GM18507 (cell line): ENCODE measurements at places on chromosomes 11 and 22.
A peak's percentile ranks its signal among the peaks of the same experiment; 100 is the strongest.

- no peak for DNase-seq
These were observed 1.1 kb upstream of the CD248 start for GRCh38 chr11:66317723-66318599.

DNA sequence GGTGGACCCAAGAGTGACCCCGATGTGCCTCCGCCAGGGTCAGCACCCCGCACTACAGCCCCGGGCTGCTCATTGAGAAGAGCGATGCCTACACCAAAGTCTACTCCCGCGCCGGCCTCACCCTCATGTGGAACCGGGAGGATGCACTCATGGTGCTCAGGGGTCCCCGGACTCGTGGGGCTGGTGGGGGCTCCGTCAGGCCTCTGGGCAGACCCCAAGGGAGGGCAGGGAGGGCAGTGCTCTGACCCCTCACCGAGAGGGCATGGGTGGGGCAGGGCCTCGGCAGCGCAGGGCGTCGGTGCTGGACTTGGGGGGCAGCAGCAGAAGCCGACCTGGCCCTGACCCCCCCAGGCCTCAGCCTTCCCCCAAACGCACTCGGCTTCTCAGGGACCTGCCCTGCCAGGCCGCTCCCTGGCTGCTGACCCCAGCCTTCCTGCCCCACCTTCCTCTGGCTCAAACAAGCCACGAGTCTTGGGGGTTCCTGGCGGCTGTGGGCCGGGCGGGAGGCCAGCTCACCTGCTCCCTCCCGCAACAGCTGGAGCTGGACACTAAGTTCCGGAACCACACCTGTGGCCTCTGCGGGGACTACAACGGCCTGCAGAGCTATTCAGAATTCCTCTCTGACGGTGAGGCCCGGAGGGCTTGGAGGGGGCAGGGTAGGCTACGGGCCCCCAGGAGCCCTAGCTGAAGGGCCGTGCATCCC is 2.9 kb downstream of the MUC2 start:
- DNase-seq: no peak

- no peak for DNase-seq
These were observed 302.1 kb upstream of the B3GAT1 start for GRCh38 chr11:134714021-134714656.

GRCh38 chr11:101844608-101845007 is 70.2 kb upstream of the CEP126 start:
- no peak for DNase-seq

GRCh38 chr11:96254854-96255253 is 88.1 kb downstream of the MAML2 start:
- DNase-seq: no peak

DNA sequence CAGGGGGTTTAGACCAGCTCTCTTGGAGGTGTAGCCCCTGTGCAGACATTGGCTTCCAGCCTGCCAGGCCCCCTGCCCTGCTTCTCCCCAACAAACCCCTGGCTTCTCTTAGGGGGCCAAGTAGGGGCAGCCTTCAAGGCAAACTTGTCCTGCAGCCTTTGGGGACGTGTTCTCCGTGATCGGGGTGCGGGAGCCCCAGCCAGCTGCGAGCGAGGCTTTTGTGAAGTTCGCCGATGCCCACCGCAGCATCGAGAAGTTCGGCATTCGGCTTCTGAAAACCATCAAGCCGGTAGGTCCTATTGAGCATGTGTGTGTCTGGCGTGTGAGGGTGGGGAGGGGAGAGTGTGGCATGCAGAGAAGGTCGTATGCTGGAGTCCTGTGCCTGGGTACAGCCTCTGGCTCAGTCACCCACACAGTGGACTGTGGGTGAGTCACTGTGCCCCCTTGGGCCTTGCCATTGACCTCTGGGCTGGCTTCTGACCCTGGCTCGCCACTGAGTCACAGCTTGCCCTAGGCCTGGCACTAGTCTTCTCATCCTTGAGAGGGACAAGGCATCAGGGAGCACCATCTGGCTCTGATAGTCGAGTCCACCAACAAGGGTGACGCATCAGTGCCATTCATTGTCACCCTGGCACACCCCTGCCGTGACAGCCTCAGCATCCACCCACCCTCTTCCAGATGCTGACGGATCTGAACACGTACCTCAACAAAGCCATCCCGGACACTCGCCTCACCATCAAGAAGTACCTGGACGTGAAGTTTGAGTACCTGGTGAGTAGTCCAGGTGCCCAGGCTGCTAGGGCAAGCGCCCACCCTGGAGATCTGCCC is 11.4 kb downstream of the SLC16A8 start:
- DNase-seq: no peak

GRCh38 chr22:27990451-27990840 is 71.4 kb upstream of the PITPNB start:
- DNase-seq: no peak

DNA sequence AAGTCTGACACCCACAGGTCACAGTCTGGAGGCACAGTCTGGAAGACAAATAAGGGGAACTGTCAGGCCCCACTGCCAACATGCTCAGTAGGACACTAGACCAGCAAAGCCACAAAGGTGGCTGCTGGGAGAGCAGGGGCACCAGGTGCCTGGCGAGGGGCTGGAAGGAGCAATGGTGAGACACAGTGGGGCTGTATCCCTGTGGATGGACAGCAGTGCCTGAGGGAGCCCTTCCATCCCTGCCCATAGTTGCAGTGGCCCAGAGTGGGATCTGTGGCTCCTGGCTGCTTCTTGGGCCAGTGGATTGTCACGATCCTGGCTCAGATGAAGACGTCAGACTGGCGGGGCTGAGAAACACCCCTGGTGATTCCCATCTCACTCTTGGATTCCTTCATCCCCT is 154.6 kb downstream of the DSCAML1 start:
- DNase-seq: no peak

GRCh38 chr11:21933095-21933494 is 259.8 kb upstream of the ANO5 start:
- DNase-seq: no peak

- no peak for DNase-seq
These were observed 6.1 kb downstream of the C11orf91 start for GRCh38 chr11:33694346-33695050.

DNA sequence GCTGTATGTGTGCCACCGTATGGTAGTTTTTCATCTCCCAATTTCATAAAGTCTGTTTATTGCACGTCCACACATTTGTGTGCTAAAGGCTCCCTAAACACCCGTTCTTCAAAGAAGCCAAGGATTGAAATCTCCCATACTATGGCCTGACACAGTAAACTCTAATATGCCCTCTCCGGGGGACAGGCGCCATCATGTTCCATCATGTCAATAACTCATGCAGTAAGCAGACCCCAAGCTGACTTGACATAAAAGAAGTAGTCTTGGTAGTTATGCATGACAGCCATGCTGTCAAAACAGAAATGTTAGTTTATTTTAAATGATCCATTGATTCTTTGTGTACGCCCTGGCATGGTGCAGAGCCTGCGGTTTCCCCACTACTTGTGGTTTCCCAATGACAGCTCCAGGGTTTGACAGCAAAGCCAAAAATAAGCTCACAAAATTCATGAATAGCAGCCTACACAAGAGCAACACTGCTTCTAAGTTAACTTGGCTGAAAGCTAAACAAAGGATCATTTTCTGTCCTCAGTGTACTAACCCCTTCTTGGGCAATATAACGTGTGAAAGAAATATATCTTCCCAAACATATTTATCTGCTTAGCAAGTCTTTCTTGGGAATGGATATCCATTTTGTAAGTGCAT is 56.5 kb upstream of the CABP7 start:
- no peak for DNase-seq

DNA sequence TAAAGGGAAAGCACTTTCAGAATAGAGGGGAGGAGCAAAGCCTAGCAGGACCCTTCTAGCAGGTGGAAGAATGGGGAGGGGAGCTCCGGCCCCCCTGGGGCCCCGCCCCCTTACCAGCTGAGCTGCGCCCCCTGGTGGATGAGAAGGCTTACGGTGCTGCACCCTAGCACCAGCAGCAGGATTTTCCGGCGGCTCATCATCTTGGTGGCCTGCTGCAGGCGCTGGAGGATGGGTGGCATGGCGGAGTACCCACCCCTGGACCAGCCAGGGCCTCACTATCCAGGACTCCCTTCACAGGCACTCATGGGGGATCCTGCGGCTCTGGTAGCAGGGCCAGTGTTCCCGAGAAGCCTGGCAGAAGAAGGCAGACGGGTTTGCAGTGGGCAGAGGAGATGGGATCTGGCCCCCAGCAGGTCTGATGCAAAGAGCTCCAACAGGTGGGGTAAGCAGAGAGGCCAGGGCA is 3.8 kb downstream of the GAL3ST3 start:
- peak; percentile 62 for DNase-seq

DNA sequence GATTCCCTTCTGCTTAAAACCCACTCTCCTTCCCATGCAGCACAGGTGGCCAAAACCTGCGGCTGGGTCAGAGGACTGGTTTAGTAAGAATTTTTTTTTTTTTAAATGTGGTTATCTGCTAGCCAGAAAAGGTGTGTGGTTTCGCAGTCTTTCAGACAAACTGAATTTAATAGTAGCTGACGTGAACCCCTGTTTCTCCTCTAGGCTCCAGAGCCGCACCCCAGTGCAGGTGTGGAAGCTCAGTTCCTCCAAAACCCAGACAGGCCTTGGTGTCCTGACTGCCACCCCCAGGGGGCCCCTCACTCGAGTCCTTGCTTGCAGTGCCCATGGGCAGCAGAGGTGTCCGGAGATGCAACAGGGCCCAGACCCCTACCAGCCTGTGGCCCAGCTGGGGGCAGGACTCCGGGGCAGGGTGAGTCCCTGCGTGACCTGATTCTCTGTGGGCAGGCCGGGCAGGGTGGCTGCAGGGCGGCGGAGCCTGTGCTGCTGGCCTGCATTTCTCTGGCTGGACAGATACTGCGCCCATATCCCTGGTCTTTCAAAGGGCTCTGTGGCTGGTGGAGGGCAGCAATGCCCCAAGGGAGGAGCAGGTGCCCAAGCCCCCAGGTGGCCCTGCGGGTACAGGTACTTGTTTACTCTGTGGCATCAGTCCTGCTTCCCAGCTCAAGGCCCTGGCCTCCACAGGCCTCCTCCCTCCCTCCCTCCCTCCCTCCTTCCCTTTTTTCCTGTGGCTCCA is 15.2 kb downstream of the KCNQ1 start:
- DNase-seq: no peak

DNA sequence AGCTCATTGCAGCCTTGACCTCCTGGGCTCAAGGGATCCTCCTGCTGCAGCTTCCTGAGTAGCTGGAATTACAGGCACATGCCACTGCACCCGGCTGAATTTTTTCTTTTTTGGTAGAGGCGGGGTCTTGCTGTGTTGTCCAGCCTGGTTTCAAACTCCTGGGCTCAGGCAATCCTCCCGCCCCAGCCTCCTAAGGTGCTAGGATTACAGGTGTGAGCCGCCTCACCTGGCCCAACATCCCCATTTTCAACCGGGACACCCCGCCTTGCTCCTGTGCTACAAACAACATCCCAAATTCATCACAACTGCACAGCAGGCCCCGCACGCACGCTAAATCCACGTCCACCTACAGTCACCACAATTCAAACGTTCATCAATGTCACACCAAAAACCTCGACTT is 61.0 kb downstream of the ARFGAP3 start:
- no peak for DNase-seq

GRCh38 chr11:65087827-65088226 is 3.8 kb downstream of the ZFPL1 start:
- DNase-seq: no peak

DNA sequence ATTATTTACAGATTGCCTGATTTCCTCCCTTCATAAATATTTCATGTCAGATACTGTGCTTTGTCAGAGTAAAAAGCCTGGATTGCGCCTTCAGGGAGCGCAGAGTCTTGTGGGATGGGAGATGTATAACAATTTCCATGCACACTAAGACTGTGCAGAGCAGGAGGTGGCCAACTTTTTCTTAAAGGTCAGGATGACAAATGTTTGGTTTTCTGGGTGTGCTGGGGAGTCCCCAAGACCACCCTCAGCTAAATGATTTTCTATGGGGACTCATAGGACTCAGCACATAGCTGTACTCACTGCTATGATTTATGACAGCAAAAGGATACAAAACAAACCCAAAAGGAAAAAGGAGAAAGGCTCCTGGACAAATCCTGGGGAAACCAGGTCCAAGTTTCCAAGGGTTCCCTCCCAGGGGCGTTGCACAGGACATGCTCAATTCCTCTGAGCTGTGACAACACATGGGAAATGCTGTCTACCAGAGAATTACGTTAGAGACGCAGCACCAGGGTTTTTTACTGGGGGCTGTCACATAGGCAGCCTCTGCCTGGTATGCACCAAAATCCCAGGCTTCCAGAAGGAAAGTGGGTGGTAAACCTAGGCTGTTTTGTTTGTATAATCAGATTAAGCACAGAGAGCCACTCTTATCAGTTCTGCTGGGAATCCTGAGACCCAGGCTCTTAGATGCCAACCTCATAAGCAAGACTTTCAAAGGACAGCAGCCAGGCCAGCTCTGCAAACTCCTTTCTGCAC is 59.1 kb downstream of the CSNK2A3 start:
- DNase-seq: no peak

GRCh38 chr11:98099371-98099770 is 921.4 kb upstream of the CNTN5 start:
- DNase-seq: no peak

GRCh38 chr22:37053310-37054055 is 1.9 kb downstream of the KCTD17 start:
- no peak for DNase-seq

DNA sequence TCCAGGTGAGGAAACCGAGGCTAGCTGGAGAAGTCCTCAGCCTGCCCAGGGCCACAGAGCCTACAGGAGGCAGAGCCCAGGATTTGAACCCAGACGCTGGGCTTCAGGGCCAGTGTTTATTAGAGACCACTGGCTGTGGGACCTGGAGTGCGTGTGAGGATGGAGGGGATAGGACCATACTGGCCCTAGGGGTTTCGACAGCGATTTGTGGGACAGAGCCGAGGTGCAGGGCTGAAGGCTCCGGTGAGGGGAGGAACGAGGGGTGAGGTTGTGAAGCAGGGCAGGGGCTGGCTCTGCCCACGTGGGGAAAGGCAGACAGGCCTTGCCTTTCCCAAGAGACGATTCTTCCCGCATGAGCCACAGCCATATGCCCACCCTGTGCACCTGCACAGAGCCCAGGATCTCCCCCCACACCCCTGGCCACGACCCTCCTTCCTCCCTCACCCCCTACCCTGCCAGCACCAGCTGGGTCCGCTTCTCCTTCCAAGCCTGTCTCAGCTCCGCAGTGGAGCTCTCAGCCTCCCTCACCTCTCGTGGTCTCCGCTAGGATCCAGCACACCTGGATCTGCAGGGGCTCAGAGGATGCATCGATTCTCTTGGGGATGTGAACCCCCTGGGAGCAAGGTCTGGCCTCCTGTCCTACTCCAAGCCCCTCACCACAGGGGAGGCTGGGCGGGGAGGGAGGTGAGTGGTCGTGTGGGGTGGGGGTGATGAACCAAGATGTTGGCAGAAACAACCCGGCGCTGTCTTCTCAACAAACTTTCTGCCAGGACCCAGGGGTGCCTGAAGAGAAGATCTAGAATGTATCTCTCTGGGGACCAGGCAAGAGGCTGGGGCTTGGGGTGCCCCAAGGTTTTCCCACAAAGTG is 58.4 kb downstream of the RTL6 start:
- DNase-seq: no peak
